Epithelial cell of proximal tubule (primary cell): ENCODE measurements at places on chromosomes 1 and 21.

- DNase-seq: no peak
These were observed 501.5 kb downstream of the KIF26B start for GRCh38 chr1:245656189-245656717.

- DNase-seq: no peak
These were observed 58.6 kb downstream of the TNFSF4 start for GRCh38 chr1:173148545-173148944.

DNA sequence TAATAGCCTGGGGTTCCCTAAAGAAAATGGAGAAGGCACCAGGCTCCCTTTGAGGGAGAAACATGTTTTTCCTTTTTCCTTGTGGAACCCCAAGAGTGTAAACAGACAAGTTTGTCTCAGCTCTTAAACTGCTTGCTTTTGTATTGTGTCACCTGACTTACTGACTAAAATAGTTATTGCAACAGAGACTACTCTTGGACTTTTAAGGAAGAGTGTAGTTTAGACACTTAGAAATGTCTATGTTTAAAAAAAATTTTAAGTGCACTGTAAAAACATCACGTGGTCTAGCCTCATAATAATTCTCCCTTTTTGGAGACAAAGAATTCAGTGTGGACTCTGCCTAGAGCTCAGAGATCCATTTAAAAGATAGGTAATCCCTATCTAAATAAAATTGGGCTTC, 141.1 kb downstream of the TRIM33 start:
- DNase-seq: no peak

- peak; percentile 42 for DNase-seq
These were observed 93.2 kb downstream of the CTH start for GRCh38 chr1:70504176-70504820.

DNA sequence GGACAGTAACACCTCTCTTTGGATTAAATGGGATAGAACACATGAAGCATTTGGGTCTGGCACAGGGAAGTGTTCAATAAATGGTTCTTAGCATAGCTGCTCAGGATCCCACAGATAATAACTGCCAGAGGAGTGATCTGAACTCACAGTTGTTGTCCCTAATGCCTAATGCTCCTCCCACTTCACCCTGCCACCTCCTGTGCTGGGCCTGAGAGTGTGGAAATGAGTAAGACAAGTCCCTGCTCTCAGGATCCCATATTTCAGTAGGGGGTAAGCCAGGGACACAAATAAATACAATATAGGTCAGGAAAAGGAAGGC, 19.9 kb upstream of the FOXO6 start:
- no peak for DNase-seq

DNA sequence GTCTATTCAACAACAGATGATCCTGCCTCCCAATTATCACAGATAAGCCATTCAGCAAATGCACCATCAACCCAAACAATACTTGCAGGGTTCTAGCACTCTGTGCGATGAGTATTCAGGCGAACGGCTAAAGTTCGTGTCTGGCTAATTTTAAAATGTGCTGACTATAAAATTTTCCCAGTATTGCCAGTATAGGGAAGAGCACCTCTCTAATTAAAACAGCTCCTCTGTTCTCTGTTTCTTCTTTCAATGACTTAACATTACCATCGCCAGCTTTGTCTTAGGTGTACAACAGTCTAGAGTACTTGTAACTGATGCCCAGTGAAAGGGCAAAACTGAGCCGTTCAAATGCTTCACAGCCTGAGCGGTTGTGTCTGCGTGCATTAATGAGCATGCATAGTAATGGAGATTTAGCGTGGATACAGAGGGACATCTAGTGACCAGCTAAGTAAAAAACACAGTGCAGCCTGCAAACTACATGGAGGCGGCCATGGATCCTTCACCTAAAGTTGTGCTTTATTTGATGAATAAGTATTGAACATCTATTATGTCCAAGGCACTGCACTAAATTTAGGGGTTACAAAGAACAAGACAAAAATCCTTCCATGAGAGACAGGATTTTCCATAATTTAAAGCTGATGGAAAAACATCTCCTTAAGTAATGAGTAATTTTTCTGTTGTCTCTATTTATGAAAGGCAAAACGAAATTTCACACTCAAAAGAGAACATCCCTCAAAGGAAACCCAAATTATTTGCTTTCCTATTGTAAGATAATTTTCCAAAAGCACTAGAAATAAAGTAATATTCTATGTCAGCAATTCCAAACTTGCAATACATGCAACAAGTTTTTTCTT, 120.0 kb downstream of the SETD4 start:
- peak; percentile 42 for DNase-seq
